ENCODE measurements at places on chromosomes 16 and 17.

DNA sequence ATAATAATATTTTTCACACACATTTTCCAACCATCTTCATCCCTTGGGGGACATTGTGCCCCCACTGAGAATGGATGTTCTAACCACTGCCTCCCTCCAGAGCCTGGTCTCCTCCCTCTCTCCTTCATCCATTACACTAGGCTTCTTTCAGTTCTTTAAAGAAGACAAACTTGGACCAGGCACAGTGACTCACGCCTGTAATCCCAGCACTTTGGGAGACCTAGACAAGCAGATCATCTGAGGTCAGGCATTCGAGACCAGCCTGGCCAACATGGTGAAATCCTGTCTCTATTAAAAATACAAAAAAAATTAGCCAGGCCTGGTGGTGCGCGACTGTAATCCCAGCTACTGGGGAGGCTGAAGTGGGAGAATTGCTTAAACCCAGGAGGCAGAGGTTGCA, 6.5 kb downstream of the ALOX15 start:
- DNase-seq = no peak

DNA sequence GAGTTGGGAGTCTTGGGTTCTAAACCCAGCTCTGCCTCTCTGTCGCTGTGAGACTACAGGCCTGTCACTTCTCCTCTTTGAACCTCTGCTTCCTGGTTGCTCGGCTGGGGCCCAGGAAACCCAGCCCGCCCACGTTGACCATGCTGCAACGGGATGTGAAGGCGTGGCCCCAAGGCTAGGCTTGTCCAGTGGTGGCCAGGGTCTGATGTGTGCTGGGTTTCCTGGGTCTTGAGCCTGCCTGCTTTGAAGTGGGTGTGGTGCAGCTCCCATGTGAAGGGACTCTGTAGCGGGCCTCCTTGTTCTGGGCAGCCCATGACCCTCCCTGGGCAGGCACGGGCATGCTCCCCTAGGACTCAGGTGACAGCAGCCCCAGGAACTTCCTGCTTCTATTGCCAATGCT, 82.3 kb downstream of the SDR42E1 start:
- DNase-seq = no peak

GRCh38 chr17:980406-981291, 1.1 kb upstream of the NXN start:
- DNase-seq = peak; percentile 87

DNA sequence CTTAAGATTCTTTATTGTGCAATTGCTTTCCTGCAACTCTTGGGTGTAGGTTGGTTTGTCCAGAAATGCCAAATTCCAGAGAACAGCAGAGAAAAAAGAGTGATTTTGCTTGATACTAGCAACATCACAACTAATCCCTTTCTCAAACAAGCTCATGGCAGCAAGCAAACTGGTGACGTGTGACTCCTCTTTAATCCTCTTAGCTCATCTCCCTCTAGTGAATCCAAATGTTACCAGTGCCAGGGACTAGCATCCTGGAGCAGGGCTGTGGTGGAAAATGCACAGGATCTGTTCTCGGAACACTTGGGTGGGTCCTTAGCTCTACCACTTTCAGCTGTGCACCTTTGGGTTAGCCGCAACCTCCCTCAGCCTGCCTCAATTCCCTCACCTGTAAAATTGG, 204.0 kb upstream of the CCL2 start:
- DNase-seq = no peak

DNA sequence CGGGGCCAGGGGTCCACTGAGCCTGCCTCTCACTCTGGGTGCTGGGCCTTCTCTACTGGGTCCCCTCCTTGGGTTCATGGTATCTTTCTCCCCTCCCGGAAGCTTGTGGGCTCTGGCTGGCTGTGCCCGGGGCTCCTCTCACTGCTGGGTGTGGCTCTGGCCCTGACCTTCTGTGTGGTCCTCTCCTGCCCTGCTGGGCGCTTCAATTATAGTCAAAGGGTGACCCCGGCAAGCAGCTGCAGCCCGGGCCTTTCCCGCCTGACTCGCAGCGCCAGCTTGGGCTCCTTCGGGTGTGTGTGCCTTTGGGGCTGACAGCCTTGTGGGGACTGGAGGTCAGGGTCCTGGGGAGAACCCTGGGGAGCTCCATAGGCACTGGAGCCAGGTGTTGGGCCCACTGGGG, 54.2 kb upstream of the PVALEF start:
- no peak for DNase-seq

GRCh38 chr16:72261127-72261526, 89.2 kb upstream of the PMFBP1 start:
- DNase-seq = no peak

Data from kidney capillary endothelial cell (primary cell).